NCI-H2171 (cell line): ENCODE measurements at places on chromosomes 2 and 18.

DNA sequence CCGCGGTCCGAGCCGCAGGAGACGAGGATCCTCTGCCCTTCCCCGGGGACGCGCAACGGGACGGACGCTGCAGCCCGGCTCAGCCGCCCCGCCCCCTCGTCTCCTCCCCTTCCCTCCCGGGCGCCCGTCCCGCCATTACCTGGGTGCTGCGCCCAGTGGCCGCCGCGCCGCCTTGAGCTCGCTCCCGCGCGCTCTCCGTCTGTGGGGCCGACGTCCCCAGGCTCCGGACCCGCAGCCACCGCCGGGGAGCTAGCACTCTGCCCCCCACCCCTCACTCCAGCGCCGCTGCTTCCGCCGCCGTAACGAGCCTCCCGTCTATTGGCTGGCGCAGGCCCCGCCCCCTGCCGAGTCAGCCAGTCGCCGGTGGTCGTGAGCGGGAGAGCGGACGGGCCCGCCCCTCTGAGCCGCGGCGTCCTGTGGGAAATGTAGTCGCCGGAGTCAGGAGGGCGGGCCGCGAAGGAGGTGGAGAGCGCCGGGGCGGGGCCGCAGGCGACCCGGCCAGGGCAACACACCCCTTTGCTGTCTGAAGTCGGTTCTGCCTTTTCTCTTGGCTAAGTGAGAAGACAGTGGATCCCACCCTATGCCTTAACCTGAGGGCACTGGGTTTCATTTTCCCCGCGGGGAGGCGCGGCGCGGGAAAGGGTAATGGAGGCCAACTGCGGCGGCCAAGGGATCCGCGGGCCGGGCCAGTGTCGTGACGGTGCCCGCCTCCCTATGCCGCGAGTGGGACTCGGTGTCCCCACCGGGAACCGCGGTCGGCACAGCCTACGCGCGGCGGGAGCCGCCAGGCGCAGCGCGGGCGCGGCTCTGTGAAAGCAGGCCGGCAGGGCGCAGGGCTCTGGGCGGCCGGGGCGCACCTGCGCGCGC, at the start of gene SAP130:
Gene SAP130, minus strand, starts transcription at position 259 of the 867 bp plus-strand sequence. CDS start 1,767 bp downstream, outside the sequence.
- peak; percentile 91 for DNase-seq

DNA sequence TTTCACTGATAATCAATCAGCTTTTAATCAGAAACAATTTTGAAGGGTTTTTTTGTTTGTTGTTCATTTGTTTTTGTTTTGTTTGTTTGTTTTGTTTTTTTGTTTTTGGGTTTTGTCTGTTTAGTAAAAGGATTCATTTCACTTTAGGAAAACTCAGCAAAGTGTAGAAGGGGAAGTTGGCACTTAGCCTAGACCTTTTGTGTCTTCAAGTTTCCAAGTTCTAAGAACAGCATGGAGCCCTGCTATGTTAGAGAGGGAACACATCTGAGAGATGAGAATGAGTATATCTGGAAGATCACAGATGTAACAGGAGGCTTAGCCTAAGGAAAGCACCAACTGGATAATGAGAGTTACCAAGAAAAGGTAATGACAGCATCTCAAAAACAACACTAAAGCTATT, 501.5 kb downstream of the ERBB4 start:
- no peak for DNase-seq

GRCh38 chr2:238638100-238638981, 209.5 kb upstream of the TWIST2 start:
- DNase-seq: no peak

- no peak for DNase-seq
These were observed 45.4 kb downstream of the C18orf63 start for GRCh38 chr18:74360852-74361655.

DNA sequence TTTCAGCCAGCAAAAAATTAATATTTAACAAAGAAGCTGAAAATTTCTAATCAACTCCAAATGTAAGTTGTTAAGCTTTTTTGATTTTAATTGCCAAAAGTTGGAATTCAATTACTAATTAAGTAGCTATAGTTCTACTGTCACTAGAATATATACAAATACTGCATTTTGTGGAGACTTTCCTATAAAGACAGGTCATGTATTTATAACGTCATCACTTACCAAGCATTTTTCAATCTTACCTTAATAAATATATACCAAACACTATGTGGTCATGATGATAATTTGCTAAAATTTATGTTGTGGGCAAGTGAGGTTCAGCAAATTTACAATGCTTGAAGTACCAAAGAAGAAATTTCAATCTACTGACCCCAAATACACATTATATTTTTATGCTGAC, 24.2 kb upstream of the TMEFF2 start:
- DNase-seq: no peak

GRCh38 chr18:32208023-32208422, 18.2 kb downstream of the MEP1B start:
- DNase-seq: peak; percentile 21

- peak; percentile 54 for DNase-seq
These were observed 1.4 kb downstream of the MBD2 start for GRCh38 chr18:54222922-54223567.

DNA sequence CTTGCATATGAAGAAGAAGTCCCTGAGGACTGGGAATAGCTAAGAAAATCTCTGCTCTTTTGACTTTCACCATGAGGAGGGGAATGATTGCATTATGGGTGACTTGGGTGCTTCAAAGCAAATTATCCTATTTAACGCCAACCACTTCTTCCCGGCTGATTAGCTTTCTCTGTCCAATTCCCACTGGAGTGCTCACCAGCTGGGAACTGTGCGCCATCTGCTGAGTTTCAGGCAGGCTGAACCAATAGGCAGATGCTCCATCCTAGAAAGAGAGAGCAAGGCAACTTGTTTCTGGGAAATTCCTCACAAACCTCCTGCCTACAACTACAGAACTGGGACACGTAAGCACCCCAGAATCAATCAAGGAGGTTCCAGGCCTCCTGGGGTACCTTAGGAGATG, 49.4 kb downstream of the POLE4 start:
- peak; percentile 85 for DNase-seq

GRCh38 chr2:191836471-191836852, 10.4 kb downstream of the CAVIN2 start:
- no peak for DNase-seq

DNA sequence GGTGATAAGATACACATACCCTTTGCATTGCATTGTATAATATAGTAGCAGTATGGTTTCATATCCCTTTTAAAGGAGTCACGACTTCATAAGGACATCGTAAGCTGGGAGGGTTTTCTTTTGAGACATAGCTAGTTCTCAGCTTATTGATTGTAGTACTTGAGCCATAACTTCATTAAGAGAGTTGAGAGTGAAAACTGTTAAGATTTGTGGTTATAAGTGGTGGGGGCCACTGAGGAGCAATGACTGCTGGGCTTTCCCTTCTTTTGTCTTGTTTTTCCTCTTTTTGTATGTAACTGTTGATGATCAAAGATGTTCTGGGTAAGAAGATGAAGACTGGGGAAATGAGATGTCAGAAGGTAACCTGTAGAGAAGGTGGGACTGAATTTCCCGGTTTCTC, 11.0 kb downstream of the EIF5B start:
- DNase-seq: no peak

DNA sequence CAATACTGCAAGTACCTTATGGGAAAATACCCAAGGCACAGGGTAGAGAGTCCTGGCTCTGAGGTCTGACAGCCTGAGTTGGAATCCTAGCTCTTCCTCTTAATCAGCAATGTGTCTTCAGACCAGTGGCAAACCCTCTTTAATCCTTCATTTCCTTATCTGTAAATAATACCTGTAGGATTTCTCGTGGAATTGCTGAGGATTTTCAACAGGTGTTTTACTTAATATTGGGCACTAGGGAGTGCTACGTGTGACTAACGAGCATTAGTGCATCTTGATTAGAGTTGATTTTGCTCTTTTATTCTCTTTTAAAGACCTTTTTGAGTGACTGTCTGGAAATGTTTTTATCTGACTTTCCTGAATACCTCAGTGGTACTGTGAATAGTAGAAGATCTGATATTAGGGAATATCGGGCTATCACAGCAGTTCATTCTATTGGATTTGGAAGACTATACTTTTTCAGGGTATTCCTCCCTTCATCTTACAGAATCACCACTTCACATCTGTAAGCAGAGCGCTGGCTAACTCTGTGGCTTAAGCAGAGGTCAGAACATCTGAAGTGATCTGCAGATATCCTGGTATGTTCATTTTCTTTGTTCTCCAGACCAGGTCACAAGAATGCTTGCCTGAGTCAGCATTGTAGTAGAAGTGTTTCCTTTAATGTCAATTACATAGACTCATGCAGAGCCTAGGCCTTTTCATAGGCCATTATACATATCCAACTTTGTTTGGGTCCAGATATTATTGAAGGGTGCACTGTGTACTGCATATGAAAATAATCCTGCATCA, 49.1 kb downstream of the ARHGAP28 start:
- DNase-seq: no peak

DNA sequence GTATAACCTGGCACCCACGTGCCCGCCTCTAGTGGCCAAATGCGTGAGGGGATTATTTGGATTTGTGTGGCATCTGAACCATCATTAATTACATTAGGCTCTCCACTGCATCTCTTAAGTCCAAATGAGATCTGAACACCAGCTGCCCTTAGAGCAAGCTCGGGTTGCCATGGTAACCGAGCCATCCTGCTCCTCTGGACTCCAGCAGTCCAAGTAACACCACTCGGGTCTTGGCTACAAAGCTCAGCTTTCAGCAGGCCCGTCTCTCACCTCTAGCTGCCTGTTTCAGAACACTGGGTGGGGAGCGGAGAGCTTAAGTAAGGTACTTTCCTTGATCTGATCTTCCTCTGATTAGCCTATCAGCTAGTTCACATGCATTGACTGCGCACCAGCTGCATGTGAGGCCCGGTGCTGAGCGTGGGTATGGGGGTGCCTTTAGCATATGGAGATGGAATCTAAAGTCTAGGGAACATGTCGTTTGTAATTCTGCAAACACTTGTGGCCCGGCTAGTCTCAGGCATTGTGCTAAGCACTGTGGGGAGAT, 14.1 kb upstream of the CYS1 start:
- DNase-seq: no peak

DNA sequence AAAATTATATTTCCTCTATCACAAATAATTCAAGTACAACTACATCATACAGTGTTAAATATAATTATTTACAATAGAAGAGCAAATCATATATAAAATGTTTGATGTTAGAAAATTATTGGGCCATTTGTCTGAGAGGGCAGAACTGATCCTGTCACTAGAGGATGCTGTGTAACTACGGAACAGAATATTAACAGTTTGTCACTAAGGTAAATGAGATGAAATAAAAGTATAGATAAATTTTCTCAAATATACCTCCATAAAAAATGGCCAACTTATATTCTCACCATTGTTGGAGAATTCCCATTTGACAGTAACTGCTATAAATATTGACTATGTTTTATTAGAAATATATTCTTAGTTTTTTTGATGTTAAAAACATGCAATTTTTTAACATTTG, 1067.4 kb upstream of the DDX18 start:
- no peak for DNase-seq

DNA sequence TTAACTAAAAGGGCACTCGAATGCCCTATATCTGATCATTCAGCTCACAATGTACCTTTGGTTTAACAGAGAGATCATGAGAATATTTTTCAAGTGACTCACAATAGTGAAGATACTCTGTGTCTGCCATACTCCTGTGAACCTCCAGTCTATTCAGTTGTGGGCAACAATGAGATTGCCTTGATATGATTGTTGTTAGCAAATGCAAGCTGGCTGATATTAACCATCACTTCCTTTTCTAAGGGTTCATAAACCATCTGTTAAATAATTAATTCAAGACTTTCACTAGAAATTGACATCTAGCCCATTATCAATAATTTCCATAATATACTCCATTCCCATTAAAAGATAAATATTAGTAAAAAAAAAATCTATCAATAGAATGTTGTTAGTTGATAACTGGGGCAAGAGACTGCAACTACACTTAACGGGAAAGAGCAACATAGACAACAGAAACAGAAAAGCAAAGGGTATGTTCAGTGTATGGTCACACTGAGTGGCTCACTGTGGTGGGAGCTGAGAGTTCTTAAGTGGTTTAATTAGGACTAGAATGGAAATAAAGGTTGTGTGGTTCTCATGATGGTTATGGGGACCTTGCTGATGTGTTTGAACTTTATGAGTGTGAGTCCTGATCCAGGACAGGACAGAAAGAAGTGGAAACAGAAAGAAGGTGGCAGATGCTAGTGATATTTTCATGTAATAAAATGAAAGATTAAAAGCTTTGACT, 11.9 kb downstream of the IL18RAP start:
- no peak for DNase-seq

GRCh38 chr2:123688231-123688940, 336.7 kb upstream of the CNTNAP5 start:
- peak; percentile 7 for DNase-seq

DNA sequence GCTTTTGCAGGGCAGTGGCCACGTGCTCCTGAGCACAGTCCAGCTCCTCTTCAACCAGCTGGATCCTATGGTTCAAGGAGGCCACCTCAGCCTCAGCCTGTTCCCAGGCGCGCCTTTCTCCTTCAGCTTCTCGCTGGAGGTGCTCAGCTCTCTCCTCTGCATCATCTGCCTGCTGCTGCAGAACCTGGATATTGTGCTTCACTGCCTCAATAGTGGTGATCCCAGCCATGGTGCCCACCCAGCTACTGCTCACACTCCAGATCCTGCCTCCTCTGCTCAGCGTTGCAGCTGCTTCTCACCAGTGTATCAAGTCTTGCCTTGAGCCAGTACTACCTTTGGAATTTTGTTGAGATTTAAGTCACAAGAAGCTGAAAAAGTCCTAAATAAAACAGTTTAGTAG, 67.9 kb downstream of the ASXL2 start:
- no peak for DNase-seq

DNA sequence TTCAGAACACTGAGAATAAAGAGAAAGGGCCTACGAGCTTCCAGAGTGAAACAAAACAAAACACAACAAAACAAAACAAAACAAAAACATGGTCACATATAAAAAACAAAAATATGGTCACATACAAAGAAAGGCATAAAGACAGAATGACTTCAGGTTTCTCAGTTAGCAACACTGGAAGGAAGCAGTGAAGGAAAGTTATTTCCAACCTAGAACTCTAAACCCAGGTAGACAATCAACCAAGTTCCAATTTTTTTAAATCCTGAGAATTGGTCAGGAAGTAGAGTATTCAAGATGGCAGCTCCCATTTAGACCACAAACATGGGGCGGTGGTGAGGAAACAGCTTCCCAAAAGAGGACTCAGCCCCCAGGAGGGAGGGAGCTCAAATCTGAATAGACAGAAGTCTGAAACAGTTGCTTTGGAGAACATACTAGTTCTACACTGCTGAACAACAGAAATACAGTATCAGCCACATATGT, 9.1 kb downstream of the DRC1 start:
- DNase-seq: no peak
